ENCODE measurements at places on chromosomes 5 and 9.

DNA sequence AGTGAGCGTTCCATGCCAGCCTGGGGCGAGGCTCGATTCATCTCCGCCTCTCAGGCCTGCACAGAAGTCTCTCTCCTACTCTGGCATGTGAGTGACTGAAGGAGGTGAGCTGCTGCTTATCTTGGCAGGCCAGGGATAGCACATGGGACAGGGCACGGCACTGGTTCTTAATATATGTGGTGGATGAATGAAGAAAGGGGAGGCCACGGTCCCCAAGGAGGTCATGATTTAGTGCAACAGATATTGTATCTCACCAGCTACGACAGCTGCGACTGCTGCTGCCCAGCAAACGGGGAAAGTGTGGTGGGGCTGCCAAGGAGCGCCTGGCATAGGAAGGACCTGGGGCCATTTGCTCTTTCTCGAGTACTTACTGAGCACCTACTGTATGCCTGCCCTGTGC is 19.3 kb upstream of the MAPK9 start:
- no peak for DNase-seq

GRCh38 chr5:97167435-97167834 is 15.6 kb downstream of the RIOK2 start:
- no peak for DNase-seq

DNA sequence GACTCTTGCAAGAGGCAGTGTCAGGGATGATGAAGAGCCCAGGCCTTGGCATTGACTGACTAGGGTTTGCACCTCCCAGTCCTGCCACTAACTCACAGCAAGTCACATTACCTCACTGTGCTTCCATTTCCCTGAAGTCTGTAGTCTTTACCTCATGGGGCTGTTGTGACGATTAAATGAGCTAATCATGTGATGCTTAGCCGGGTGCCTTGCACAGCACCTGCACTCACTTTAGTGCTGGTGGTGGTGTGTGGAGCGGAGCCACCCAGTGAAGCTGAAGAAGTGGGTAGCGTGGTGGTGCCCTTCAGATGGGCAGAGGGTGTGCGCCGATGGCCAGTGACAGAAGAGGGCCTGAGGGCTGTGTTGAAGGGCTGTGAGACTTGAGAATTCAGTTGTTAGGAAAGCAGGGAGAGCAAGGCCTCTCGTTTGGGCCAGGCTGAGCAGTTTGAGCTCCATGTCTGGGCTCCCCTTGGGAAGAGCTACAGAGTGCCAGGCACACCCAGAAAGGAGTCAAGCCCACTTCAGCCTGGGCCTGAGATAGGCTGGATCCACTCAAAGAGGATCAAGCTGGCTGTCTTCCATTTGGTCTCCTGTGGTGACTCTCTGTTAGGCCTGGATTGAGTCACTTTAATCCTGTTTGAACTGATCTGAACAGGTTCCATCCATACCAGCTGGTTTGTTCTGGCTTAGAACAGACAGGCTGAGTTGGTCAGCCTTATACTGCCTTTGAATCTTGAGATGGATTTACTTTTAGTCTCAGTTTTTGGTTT is 42.5 kb downstream of the RALGPS1 start:
- peak; percentile 74 for DNase-seq

GRCh38 chr9:123860603-123861002 is 69.3 kb downstream of the DENND1A start:
- no peak for DNase-seq

- DNase-seq, result peak; percentile 41
Observed at GRCh38 chr9:18360005-18360404, 113.9 kb upstream of the ADAMTSL1 start.

DNA sequence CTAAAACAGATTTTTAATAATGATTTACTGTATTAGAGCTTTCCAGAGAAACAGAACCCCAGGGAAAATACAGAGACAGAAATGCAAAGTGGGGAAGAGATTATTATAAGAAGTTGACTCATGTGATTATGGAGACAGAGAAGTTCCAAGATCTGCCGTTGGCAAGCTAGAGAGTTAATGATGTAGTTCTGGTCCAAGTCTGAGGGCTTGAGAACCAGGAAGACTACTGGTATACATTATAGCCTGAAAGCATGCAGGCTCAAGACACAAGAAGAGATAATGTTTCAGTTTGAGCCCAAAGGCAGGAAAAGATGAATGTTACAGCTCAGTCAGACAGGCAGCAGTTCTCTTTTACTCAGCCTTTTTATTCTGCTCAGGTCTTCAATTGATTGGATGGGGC is 98.8 kb upstream of the NFIL3 start:
- no peak for DNase-seq

GRCh38 chr5:131164191-131165118 is 601 bp downstream of the HINT1 start:
- DNase-seq, result peak; percentile 83

DNA sequence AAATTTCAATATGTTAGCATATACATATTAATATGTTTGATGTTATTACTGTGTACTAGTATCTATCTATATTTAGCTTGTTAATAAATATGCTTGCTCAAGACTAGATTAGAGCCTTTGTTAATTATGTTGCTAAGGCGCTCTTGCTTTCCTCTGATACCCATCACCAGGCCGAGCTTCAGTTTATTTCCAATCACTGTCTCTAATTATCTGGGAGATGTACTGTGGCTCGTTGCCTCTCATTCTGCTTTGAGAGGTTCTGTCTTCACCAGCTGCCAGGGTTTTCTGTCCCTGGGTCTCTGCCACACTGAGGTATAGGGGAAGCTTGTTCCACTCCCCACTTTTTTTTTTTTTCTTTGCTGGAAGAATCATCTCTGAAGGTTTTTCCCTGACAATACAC is 21.0 kb upstream of the TAF11L2 start:
- no peak for DNase-seq

DNA sequence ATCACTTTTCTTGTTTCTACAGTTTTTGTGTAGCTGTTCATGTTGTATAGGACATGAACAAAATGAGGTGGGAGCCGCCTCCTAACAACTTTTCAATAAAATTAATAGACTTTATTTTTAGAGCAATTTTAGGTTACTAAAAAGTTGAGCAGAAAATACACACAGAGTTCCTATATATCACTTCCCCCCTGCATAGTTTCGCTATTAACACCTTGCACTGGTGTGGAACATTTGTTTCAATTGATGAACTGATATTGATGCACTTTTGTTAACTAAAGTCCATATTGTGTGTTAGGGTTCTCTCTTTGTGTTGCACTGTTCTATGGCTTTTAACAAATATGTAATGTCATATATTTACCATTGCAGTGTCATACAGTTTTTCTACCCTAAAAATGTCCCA is 47.8 kb upstream of the KCNN2 start:
- DNase-seq, result no peak

DNA sequence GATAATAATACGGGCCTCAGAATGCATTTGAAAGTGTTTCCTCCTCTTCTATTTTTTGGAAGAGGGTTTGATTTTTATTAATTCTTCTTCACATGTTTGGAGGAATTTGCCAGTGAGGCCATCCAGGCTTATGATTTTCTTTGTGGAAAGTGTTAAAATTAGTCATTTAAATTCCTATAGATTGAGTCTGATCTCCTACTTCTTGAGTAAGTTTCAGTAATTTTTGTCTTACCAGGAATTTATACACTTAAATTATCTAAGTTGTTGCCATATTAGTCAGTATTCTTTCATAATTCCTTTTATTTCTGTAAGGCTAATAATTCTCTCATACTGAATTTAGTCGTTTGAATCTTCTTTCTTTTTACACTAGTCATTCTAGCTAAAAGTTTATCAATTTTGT is 25.2 kb upstream of the HAPLN1 start:
- no peak for DNase-seq

GRCh38 chr5:78062645-78063044 is 231.9 kb downstream of the AP3B1 start:
- no peak for DNase-seq

DNA sequence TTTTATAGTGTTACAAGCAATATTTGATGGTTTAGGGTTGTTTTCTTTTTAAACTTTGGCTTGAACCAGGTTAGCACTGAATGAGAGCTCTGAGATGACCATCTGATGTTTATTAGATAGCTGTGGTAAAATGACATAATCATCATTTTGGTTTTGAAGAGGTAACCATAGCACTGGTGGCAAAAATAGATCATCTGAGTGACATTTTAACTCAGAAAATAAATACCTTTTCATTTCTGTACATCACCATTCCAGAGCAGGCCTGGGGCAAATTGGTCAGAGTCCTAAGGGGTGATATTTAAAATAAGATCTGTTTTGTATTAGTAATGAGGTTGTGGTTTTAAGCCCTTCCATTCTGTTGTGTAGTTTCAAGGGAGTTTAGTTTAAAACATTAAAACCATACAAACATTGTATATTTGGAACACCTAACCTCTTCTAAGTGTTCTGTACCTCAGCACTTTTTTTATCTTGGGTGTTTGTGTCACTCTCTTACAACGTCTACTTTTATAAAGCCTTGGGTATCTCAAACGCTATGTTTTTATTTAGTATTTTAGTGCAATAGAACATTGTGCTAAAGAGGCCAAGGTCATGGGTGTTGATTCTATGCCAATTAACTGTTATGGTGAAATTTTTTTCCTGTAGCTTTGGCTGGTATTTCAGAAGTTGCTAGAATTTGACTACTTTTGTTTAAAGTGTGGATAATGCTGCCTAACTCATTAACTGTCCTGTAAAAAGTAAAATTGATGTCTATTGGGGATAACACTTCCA is 166.1 kb downstream of the CD180 start:
- DNase-seq, result no peak

GRCh38 chr5:126866851-126867636 is 90.1 kb downstream of the LMNB1 start:
- DNase-seq, result no peak

GRCh38 chr9:133121198-133121914 is at the start of gene RALGDS:
RALGDS (minus strand) TSS chr9:133121240; CDS start chr9:133121154, 86 bp downstream.
- DNase-seq, result peak; percentile 90

- no peak for DNase-seq
Observed at GRCh38 chr9:126453156-126453963, 126.7 kb downstream of the MVB12B start.

DNA sequence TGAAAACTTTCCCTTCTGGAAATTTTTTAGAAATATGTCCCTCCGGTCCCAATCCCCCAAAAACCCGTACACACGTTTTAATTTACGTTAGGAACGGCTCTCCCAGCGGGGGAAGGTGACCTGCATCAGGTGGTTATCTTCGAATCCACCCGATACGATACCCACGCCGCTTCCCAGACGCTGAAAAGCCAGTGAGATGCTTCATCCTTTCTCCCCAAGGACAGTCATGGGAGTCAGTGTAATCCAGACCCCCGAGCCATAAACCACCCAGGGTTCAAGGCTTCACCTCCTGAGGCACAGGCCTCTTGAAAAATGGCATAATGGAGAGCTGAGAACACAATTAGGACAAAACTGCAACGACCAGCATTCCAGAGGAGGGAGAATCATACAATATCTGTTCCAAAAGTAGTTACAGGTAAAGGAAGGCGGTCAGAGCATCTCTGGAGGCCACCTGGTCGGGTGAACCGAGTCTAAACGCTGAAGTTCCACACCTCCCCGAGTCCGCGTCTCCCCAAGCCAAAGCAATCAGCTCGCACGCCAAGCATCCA is 857 bp downstream of the FAM169A start:
- no peak for DNase-seq

DNA sequence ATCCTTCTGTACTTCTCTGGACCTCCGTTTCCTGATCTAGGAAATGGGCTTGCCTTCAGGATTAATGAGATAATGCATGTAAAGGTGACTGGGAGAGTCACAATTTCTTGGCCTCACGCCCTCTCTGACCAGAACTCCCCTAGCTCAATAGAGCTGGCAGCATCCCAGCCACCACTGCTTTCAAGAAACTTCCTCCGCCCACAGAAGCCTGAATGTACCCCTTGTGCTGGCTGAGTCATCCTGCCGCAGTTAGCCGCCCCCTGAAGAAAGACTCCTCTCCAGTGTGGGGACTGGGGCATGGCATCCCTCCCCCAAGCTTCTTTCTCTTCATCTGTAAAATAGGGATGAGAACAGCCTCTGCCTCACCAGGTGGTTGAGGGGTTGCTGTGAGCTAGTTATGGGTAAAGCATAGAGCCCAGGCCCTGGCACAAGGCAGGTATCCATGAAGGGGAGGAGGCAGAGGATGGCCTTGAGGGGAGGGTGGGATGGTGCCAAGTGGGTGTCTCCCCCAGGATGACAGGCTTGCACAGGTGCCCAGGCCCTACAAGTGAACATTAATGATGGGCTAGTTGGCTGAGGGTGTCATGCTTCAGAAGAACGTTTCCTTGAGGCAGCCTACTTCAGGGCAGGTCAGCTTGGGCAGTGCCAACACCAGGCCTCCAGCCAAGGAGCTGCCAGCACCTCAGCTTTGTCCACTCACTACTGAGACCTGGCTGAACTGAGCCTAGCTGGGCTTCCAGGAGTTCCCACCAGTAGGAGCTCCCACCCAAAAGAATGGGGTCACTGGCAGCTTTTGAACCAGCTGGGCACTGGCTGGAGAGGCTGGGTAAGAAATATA is 3.4 kb downstream of the PDLIM4 start:
- DNase-seq, result no peak

DNA sequence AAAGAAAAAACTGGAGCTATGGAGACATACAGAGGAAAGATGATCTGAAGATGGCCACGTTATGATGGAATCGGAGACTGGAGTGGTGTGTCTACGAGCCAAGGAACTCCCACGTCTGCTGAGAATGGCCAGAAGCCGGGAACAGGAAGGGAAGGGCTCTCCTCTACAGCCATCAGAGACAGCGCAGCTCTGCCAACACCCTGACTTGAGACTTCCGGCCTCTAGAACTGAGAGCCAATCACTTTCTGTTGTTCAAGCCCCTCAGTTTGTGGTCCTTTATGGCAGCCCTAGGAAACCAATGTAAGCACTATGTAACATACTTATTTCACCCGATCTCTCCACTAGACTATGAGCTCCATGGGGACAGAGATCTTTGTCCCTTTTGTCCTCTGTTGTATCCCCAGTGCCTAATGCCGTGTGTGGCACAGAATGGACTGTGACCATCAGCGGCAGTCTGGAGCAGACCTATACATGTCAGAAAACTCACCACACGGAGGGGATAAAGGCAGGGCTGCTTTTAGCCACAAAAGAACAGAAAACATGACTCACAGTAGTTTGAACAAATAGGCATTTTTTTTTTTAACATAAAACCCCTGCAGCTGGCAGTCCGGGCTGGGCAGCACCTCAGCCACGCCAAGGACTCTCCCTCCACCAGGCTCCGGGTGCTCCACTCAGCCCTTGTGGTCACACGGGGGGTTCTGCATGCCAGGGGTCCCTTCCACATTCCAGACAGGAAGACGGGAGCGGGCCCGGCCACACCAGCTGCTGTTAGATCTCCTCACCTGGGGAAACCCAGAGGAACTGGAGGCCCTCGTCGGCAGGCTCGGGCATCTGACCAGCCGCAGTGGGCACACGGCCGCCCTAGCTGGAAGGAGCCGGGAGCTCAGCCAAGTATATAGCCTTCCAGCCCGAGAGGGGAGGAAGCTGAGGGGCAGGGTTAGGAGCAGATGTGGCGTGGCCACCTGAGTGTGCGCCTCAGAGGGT is 16.1 kb upstream of the MXD3 start:
- no peak for DNase-seq
